Metanephros (tissue), 2 donors: ENCODE measurements at places on chromosomes 6 and 20. TPM values are rescaled to one million over a fixed set of nuclear protein-coding genes. Genes with fewer than 3 reads are reported as not detected.

The SIRPA gene
- total RNA-seq: 17.6 TPM

The HTR1B gene
- total RNA-seq: 0.35 TPM

The TEAD3 gene
- total RNA-seq: 21.3 TPM

The SLC52A3 gene
- 4.3 TPM for total RNA-seq

The KCNB1 gene
- total RNA-seq: 0.70 TPM

The FAM83C gene
- total RNA-seq: not detected

The RBL1 gene
- 30.9 TPM for total RNA-seq

The HLA-DMB gene
- 60.2 TPM for total RNA-seq

The DBNDD2 gene
- total RNA-seq: 12.9 TPM
